ENCODE measurements at places on chromosomes 16 and 17. TPM values are rescaled to one million over a fixed set of nuclear protein-coding genes. Genes with fewer than 3 reads are reported as not detected.

GRCh38 chr16:30142672-30143346 lies 19.8 kb upstream of the MAPK3 start:
- DNase-seq: no peak

DNA sequence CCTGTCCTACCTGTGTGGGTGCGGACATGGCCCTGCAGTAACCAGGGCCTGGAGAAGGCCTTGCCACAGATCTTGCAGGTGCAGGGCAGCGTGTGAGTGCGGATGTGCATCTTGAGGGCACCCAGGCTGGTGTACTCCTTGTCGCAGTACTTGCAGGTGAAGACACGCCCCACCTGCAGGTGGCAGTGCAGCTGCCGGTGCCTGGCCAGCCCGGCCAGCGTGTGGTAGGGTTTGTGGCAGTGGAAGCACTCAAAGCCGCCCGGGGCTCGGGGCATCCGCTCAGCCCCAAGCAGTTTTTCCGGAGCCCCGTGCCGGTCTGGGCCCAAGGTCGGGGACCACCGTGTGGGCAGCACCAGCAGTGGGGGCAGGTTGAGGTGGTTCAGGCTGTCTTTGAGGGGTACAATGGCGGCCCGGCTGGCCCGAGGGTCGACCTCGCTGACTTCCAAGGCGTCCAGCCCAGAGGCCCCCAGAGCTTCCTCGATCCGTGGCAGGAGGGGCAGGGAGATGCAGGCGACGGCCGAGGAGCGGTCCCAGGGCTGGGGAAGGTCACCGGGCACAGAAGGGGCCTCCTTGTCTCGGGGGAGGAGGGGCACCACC lies 5.1 kb downstream of the SNAI3 start:
- DNase-seq: no peak

Gene WNT3
- total RNA-seq: 0.89 TPM

GRCh38 chr16:4081521-4082021 lies 34.7 kb downstream of the ADCY9 start:
- no peak for DNase-seq

Gene RCVRN
- 0.70 TPM for total RNA-seq

- DNase-seq: no peak
Measured at GRCh38 chr16:89383095-89384003, 107.0 kb downstream of the ANKRD11 start.

Gene MYH1
- 0.16 TPM for total RNA-seq

DNA sequence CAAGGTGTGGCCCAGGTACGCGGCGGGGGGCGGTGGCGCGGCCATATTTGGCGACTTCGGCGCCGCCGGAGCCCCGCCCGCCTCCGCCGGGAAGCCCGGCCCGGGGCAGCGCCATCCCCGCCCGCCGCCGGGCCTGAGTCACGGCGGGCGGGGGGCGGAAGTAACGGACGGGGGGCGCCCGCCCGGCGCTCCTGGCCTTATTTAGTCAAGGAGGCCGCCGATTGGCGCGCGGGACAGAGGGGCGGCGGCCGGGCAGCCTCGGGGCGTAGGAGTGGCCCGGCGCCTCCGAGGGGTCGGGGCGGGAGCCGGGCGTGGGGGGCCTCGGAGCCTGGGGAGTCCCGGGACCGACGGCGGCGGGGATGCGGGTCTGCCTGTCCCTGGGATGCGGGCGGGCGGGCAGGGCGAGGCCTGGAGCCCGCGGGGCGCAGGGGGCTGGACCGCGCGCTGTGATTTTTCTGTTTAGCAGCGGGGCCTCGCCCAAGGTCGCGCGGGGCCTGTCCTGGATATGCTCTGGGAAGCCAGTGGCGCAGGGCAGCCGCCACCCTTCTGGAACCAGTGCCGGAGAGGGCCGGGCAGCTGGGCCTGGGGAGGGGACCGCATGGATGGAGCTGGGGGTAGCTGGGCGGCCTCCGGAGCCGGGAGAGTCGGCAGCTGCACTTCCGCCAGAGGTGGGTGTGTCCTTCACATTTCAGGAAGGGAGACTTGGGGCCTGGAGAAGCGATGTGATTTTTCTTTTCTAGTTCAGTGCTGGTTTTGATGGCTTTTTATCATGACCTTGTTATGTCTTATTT lies 2.3 kb upstream of the ACTG1 start:
- DNase-seq: peak; percentile 92

GRCh38 chr17:79045842-79046196 lies 21.9 kb downstream of the C1QTNF1 start:
- peak; percentile 86 for DNase-seq

Gene KRT12
- not detected for total RNA-seq

DNA sequence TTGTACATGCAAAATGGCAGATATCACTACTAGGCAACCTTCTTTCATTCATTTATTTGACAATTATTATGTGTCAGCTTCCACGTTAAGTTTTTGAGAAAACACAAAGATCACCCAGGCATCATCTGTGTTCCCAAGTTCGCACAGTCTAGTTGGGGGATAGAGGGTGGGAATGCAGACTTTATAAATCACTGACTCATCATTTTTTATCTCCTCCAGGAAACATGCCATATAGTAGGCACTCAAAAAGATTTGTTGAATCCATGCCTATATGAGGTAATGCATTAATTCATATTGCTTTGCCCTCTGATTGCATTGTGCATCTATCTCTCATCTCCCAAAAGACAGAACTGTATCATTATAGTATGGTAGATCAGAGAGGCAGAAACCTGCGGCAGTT lies 196.8 kb upstream of the TOX3 start:
- DNase-seq: no peak

GRCh38 chr17:66904760-66905624 lies 59.5 kb upstream of the CACNG4 start:
- DNase-seq: peak; percentile 72

Gene MYH11
- total RNA-seq: 62.2 TPM

DNA sequence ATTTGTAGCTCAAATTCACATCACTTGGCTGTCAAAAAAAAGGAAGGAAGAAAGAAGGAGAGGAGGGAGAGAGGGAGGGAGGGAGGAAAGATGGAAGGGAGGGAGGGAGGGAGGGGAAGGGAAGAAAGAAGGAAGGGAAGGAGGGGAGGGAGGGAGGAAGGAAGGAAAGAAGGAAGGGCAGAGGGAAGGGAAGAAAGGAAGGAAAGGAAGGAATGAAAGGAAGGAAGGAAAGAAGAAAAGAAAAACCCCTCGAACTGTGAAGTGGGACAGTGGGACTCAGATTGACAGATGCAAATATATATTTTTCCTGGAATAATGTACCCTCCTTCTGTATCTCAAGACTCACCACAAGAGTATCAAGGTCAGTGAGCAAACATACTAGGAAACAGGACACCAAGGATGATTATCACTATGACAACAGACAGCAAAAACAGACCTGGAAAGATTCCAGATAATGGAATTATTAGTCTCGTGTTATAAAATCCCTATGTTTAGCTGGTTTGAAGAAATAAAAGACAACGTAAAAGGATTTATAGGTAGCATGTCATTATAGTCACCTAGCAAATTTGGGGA lies 24.2 kb upstream of the ABCA3 start:
- no peak for DNase-seq

Gene DUSP3
- total RNA-seq: 224 TPM

Gene TENT4B
- total RNA-seq: 9.1 TPM

Gene SLFN14
- 0.08 TPM for total RNA-seq

GRCh38 chr17:63138713-63139112 lies 172.7 kb downstream of the TANC2 start:
- no peak for DNase-seq

GRCh38 chr17:17605083-17605728 lies 13.7 kb upstream of the PEMT start:
- no peak for DNase-seq

- DNase-seq: no peak
Measured at GRCh38 chr17:1251866-1252608, 18.2 kb upstream of the BHLHA9 start.

Gene SCARF1
- 10.9 TPM for total RNA-seq

GRCh38 chr17:65259281-65259680 lies 122.1 kb downstream of the RGS9 start:
- no peak for DNase-seq

DNA sequence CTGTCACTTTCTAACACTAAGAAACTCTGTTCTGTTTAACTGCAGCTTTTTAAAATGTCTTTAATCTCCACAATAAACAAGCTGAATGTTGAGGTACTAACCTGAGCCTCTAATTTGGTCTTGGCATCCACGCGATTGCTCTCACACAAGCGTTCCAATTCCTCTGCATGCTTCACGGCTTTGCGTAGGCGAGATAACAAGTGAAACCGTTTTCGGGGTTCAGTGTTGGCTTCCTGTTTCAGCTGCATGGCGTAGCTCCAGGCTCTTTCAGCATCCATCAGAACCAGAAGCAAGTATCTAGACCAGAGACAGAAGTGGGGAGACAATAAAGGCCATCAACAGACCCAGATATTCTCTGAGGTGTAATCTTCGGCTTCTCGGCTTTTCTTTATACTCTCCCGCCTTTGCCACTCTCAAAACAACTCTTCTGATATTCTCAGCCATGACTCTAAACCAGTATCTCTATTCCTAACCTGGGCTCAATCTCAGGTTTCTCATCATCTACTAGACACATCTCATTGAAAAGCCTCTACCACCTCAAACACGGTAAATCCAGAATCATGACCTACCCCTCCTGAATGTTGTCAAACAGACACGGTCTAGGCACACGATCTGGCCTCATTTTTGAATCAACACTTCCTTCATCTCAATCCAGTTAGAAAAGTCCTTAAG lies 8.3 kb downstream of the SRP68 start:
- no peak for DNase-seq

DNA sequence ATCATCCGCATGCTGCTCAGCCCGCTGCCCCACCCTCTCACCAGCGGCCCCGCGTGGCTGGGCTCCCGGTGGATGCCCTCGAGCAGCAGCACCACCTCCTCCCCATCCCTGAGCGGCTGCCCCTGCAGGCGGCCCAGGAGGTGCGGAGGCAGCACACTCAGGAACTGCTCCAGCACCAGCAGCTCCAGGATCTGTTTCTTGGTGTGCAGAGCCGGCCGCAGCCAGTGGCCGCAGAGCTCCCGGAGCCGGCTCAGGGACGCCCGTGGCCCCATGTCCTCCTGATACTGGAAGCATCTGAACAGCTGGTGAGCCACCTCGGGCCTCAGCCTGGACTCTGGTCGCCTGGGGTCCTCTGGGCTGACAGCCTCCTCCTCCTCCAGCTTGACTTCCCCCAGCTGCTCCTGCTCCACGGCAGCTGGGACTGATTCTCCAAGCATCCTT lies 6.6 kb downstream of the ZSCAN10 start:
- DNase-seq: no peak

Gene ARHGDIG
- 2.8 TPM for total RNA-seq

DNA sequence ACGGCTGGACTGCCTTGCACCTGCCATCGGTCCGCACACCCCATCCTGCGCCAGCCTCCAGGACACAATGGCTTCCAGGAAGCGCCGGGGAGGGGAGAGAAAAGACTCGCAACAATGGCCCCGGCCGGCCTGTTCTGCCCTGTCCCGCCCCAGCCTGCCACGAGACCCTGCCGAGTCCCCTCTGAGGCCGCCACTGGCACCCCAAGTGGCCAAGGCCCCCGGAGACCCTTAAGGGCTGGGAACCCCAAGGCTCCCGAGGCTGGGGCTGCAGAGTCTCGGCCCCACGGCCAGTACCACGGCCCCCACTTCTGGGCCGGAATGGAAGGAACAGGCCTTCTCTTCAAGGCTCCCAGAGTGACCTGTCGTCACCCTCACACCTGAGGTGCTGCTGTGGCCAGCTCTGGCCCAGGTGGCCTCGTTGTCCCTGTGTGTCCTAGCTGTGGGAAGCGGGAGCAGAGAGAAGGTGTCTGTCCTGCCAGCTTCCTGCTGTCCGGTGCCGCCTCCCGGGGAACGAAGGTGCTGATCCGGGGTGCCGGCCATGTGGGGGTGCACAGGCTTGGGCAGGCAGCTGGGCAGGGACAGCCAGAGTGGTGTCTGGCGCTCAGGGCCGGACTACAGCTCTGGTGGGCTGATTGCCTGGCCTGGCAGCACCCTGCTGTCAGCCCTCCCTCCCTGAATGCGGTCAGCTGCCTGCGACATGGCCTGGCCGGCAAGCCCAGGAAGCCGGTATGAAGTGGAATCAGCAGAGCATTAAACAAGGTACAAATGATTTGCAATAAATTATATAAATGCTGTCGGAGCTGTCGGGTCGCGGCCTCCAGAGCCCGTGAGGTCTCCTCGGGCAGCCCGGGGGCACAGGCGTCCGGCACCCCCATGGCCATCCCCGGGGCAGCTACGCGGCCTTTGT lies 8.2 kb upstream of the CACNA1H start:
- DNase-seq: no peak

Gene AANAT
- not detected for total RNA-seq

Gene SMPD3
- not detected for total RNA-seq

DNA sequence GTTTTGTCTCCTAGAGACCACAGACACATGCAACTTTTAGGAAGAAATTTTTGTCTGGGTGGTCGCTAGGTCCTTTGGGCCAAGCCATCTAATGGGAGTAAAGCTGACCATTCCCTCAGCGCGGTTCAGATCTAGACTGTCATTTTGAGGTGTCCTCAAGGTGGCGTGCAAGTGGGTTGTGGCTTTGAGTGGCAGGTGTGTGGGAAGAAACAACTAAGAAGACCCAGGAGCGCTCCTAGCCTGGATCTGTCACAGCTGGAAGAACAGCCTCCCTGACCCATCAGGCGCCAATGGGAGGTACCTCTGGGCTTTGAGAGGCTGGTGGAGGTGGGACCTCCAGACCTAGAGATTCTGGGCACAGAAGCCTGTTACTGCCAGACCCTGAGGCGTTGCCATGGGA lies 645.1 kb downstream of the KCNJ18 start:
- no peak for DNase-seq

Gene FBXW10B
- 1.2 TPM for total RNA-seq

Gene SMG1
- 56.0 TPM for total RNA-seq

DNA sequence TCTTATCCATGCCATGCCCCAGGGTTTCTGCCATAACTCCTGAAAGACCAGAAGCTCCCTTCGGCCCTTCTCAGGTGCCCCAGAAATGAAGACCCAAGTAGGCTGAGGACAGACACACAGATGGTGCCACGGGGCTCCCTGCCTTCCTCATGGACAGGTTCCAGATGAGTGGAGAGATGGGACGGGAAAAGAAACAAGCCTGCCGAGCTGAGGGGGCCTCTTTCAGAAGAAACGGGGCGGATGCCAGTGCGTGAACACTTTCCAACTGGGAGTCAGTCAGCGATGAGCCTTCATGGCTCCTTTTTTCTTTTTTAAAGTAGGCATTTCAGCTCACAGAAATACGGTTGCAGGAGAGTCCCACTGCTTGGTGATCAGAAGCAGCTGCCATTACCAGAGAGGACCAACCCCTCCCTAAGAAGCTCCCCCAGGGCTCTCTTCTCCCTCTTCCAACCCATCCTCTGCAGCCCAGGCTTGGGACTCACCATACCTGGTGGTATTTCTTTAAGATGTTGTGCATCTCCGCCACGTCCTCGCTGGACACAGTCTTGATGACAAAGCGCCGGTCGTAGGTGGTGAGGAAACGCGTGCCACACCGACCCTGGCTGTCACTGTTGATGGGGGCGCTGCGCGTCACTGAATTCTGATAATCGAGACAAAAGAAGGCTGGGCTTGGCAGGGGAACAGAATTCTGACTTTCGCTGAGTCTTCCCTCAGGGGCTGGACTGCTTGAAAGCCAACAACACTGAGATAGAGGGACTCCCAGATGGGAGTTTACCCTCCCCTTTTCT lies 19.2 kb downstream of the PIP4K2B start:
- DNase-seq: no peak

- no peak for DNase-seq
Measured at GRCh38 chr16:31861455-31861854, 12.2 kb upstream of the ZNF267 start.

Gene PRDM7
- not detected for total RNA-seq

Gene KRTAP4-3
- total RNA-seq: not detected
